Natural killer cell (primary cell): ENCODE measurements at places on chromosomes 7 and 10.

GRCh38 chr10:34995925-34996324 lies 94.2 kb downstream of the CUL2 start:
- no peak for DNase-seq

- DNase-seq, result no peak
Observed at GRCh38 chr10:72124989-72125388, 36.6 kb upstream of the SPOCK2 start.

DNA sequence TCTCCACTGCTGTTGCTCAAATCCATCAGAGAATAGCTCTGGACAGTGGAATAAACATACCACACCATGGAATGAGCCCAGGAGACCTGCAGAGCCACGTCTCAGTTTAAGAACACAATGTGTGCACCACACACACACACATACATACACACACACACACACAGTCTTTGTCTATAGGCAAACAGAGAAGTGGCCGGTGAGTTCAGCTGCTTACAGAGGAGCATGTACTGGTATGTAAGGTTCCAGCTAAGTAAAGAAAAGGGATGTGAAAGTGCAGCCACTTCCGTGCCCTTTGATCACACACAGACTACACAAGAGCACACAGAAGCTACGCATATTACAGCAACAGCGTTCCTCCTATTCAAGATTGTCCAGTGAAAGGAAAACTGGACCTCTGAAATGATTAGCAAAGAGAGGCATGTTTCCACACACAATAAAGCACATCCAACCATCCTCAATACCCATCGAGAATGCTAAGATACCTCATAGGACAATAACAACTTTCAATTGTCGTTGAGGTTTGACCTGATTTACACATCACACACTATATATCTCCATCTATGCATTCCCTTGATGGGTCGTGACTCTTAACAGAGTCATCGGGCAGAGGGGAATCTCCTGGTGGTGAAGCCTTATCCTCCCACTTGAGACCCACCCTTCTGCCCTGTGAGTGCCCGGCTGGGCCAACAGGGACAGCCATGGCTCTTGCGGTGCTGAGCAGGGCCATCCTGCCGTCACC lies 23.6 kb downstream of the SLC35B4 start:
- DNase-seq, result no peak

DNA sequence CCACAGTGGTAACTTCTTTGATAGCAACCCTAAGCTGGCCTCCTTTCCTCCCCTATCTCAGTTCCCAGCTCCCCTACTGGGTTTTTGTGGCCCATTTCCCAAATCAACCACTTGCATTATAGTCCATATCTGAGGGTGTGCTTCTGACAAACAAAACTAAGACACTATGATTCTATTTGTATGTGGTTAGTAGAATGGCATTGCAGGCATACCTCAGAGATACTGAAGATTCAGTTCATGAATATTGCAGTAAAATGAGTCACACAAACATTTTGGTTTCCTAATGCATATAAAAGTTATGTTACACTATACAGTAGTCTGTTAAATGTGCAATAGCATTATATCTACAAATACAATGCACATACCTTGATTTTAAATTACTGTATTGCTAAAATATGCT lies 15.4 kb upstream of the TMEM243 start:
- no peak for DNase-seq

GRCh38 chr7:72403458-72404076 lies 8.6 kb downstream of the CALN1 start:
- peak; percentile 4 for DNase-seq

DNA sequence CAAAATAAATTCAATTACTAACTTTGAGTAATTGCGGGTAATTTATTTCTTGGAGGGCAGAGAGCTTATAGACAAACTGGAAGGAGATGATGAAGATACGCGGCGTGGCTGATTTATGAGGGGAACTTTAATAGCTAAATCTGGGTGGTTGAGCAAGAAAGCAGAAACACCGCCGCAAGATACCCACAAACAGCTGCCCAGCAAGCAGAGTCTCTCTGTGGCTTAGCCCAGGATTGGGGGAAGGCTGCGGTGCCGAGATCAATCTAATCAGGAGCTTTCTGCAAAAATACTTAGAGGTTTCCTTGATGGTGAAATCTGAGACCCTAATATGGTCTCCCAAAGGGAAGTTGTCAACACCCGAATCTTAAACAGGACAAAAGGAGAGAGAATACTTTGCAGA lies 94.9 kb upstream of the MGMT start:
- no peak for DNase-seq

GRCh38 chr7:114930829-114931655 lies 9.1 kb downstream of the MDFIC start:
- DNase-seq, result no peak

DNA sequence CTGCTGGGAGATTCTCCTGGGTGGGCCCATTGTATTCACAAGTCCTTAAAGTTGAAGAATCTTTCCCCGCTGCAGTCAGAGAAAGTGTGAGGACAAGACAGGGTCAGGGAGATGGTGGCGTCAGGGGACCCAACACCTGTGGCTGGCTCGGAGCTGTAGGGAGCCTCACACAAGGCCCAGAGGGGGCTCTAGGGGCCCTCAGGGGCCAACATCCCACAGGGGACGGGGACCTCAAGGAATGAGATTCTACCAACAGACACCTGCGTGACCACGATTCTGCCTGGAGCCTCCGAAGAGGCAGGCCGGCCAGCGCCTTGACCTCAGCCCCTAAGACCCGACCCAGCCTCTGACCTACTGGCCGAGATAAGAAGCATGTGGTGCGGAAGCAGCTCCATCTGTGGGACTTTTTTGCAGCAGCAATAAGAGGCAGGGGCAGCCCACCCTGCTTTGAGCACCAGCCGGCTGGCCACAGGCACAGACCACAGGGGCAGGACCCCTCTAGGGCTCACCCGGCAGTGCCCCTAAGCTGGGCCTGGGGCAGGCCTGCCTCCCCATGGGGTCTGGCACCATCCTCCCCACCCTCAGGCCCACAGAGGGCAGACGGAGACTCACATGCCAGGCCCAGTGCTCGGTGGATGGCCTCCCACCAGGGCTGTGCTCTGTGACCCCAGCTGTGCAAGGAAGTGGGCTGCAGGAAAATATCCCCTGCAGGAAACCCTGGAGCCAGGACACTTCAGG lies 13.2 kb downstream of the RASGEF1A start:
- DNase-seq, result peak; percentile 2

GRCh38 chr10:76244061-76244686 lies 812.8 kb downstream of the LRMDA start:
- no peak for DNase-seq

GRCh38 chr10:96642973-96643372 lies 56.2 kb upstream of the TM9SF3 start:
- peak; percentile 72 for DNase-seq

DNA sequence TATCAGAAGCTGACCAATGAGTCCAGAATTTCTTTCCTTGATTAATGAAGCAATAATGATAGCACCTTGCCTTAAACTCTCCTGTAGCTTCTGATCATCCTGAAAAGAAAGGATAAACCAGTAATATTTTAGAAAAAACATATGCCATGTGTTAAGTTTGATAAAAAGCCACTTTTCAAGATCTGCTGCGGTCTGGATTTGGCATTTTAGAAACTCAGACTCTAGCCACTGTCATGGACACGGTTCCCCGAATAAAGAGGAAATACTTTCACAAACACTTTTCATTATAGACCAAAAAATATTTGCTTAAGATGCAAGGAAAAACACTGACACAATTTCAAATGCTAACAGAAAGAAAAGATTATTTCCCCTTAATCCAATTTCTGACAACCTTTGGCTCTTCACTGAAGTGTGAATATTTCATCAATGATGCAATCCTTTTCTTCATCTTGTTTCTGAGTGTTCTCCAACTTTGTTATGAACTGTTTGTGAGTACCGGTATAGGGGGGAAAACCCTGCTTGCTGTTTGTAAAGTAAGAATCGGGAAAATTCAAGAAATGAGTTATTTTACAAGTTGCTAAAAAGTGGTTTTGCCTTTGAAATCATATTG lies 329.5 kb downstream of the CRPPA start:
- no peak for DNase-seq

DNA sequence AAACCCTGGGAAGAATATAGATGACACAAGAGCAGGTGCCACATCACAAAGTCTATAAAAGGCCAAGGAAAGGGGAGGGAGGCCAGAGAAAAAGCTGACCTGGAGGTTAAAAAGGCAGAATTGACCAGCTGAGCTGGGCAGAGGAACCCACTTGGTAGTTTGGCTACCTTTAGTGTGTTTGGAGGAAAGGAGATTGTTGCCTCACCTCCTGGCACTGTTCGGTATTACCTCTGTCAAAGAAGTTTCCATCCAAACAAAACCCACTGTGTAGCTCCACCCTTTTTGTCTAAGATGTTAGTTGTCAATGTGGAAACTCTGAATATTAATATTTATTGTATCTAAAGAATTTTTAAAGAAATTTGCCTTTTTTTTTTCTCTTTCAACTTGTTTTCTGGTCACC lies 23.4 kb downstream of the ENTPD7 start:
- DNase-seq, result peak; percentile 11

GRCh38 chr10:113735913-113736312 lies 15.6 kb upstream of the PLEKHS1 start:
- DNase-seq, result no peak

GRCh38 chr10:90148116-90148855 lies 446.9 kb downstream of the KIF20B start:
- DNase-seq, result no peak
